ENCODE measurements at places on chromosomes 4 and X. TPM values are rescaled to one million over a fixed set of nuclear protein-coding genes. Genes with fewer than 3 reads are reported as not detected.

IL21 gene
- total RNA-seq, result 0.70 TPM

ODAM gene
- not detected for total RNA-seq

KLKB1 gene
- total RNA-seq, result 2.9 TPM

AFM gene
- 0.18 TPM for total RNA-seq

ARFIP1 gene
- total RNA-seq, result 12.0 TPM

COL4A6 gene
- 0.22 TPM for total RNA-seq

MAGEA1 gene
- not detected for total RNA-seq

VCX3B gene
- total RNA-seq, result not detected

HERC5 gene
- 11.4 TPM for total RNA-seq

FAM241A gene
- 1.4 TPM for total RNA-seq

HTR2C gene
- total RNA-seq, result not detected

VSIG1 gene
- total RNA-seq, result 24.6 TPM

Data from T-cell (primary cell).